ENCODE measurements at places on chromosomes 13 and 19. TPM values are rescaled to one million over a fixed set of nuclear protein-coding genes. Genes with fewer than 3 reads are reported as not detected.
A peak's percentile ranks its signal among the peaks of the same experiment; 100 is the strongest.

Gene SH2D3A
- 1.3 TPM for polyA plus RNA-seq

DNA sequence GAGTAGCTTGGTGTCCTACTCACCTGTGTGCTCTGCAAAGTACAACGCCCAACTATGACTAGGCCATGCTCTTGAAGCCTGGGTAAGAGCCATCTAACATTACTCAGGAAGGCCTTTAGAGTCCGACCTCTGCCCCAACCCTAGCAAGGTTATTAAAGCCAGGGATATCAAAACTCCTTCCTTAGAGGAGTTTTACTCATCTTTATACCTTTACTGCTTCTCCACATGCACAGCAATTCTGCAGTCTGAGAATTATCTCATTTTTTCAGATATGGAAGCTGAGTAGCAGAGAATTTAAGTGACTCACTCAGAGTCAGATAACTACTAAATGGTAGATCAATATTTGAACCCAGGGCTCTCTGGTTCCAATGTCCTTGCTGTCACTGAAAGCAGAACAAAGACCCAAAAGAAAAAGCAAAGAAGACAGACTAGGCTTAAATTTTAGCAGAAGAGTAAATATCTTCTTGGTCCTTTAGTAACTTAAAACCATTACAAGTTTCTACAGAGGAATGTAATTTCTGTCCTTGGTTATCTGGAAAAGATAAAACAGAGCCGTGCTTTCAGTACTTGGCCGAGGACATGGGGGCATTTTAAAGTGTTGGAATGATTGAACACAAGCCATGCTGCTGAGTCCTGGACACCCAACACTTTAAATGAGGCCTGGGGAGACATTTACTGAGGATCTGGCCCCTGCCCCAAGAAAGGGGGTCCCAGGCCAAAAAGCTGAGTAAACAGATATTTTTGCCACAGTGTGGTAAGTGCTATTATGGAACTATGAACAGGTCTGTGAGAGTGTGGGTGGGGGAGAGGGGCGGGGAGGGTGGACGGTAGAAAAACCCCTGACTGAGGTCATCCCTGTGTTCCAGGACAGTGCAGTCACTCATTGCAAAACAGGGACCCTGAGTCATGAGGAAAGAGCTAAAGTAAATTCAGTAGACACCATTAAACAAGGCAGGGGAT is 18.4 kb upstream of the KPNA3 start:
- no peak for DNase-seq

DNA sequence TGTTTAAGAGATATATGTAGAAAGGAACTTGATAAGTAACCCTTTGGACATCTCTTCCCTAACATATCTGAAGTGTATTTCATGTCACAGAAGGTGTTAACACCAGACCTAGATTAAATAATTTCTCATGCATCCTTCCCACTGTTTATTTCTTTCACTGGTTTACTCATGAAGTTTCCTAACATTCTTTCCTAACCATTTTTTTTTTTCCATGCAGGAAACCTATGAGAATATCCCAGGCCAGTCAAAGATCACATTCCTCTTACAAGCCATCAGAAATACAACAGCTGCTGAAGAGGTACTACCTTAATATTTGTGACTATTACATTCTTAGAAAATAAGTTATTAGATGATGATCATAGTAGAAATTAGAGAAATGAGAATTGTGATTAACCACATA is 28.8 kb downstream of the IPO5 start:
- DNase-seq, result no peak

Gene PLIN4
- polyA plus RNA-seq, result 2.3 TPM

Gene CCDC169
- 4.3 TPM for polyA plus RNA-seq

- no peak for DNase-seq
Observed at GRCh38 chr13:26614721-26615120, 57.2 kb downstream of the WASF3 start.

DNA sequence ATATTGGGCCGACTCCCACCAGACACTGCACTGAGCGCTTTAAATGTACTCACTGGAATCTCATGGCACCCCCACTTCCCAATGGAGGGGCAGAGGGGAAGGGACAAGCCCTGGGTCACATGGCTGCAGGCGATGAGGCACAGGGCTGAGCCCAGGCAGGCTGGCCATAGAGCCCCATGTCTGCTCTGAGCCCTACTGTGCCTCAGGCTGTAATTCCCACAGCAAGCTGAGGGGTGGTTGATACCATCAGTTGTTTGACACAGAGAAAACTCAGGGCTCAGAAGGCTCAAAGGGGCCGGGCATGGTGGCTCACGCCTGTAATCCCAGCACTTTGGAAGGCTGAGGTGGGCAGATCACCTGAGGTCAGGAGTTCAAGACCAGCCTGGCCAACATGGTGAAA is 25.1 kb downstream of the RFX1 start:
- DNase-seq, result no peak

Gene TMEM150B
- 0.77 TPM for polyA plus RNA-seq

- DNase-seq, result no peak
Observed at GRCh38 chr13:80529734-80530133, 188.8 kb upstream of the SPRY2 start.

DNA sequence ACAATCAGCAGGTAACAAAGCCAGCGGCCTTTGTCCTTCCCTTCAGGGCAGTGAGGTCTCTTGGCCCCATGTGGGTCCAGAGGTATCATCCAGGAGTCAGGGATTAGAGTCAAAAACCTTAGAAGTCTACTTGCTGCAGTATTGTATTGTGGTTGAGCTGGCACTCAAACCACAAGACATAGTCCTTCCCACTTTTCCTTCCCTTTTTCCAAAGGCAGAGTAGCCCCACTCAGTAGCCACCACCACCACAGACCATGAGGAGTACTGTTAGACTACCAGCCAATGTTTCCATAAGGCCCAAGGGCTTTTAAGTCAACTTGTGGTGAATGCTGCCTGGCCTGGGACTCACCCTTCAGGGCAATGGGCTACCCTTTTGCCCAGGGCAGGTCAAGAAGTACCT is 27.1 kb upstream of the CCNA1 start:
- no peak for DNase-seq

Gene CEACAM4
- not detected for polyA plus RNA-seq

Gene MAB21L1
- 24.1 TPM for polyA plus RNA-seq

GRCh38 chr19:7471696-7472615 is 16.9 kb downstream of the PEX11G start:
- DNase-seq, result no peak

Gene NUP58
- 37.6 TPM for polyA plus RNA-seq

Gene MISP
- 0.42 TPM for polyA plus RNA-seq

GRCh38 chr13:25455146-25455545 is 83.4 kb downstream of the ATP8A2 start:
- DNase-seq, result peak; percentile 58

GRCh38 chr13:33252135-33252534 is 33.4 kb downstream of the STARD13 start:
- no peak for DNase-seq

DNA sequence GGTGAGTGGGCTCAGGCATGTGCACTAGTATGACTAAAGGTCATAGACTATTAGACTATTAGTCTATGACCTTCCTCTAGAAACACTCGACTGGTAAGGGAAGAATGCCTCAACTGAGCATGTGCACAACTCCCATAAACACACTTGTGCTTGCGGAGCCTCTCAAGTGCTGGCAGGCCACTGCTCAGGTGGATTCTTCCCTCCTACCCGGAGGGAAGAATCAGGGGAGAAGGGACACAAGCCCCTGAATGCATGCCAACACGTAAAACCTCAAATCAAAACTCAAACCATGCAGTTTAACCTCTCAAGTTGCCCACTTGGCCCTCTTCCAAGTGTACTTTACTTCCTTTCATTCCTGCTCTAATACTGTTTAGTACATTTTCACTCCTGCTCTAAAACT is 287.6 kb upstream of the SGCG start:
- DNase-seq, result no peak
